ENCODE measurements at places on chromosomes 13 and 19.

GRCh38 chr19:34475026-34475974, 6.3 kb upstream of the WTIP start:
- DNase-seq, result no peak

GRCh38 chr19:48633148-48634035, 3.8 kb downstream of the DBP start:
- DNase-seq, result no peak

GRCh38 chr19:50300814-50301606, 28.2 kb downstream of the KCNC3 start:
- no peak for DNase-seq

GRCh38 chr13:112815871-112816270, 126.0 kb downstream of the ATP11A start:
- no peak for DNase-seq

DNA sequence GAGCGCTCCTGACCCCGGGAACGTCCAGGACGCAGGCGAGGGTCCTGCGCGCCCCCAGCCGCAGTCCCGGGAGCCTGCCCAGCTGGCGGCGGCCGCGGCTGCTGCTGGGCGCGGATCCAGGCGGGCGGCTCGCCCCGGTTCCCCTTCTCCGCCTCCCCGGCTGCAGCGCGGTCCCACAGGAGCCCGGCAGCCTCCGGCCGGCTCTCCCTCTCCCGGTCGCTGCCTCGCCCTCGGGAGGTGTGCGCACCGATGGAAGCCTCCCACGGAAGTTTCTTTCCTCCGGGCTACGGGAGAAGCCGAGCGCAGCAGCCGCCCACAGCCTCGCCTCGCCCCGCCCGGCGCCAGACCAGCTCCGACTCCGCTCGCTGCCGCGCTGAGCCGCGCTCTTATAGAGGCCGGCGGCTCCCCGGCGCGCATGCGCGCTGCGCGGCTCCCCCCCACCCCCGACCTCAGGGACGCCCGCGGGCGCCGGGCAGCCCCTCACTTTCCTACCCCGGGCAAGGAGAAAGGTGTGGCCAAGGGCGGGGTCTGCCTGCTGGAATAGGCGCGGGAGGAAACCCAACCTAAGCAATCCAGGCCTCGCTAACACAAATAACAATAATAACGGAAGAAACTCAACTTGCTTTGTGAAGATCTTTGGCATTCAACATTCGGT, at the start of gene SHISA2:
TSS of gene SHISA2 (minus strand) at position 360 of the 655 bp plus-strand sequence. CDS start 1,041 bp downstream, outside the sequence.
- DNase-seq, result no peak

GRCh38 chr13:23180711-23181110, at the start of gene SGCG:
TSS of gene SGCG (plus strand) at chr13:23180979. CDS start at chr13:23203695, 22,716 bp downstream.
- no peak for DNase-seq

GRCh38 chr13:22161871-22162270, 491.0 kb downstream of the FGF9 start:
- DNase-seq, result no peak

GRCh38 chr13:75870397-75870903, 234.3 kb downstream of the LMO7 start:
- DNase-seq, result no peak

GRCh38 chr13:106034201-106034600, 501.3 kb downstream of the EFNB2 start:
- DNase-seq, result no peak

GRCh38 chr13:112731667-112732616, 42.1 kb downstream of the ATP11A start:
- DNase-seq, result no peak

DNA sequence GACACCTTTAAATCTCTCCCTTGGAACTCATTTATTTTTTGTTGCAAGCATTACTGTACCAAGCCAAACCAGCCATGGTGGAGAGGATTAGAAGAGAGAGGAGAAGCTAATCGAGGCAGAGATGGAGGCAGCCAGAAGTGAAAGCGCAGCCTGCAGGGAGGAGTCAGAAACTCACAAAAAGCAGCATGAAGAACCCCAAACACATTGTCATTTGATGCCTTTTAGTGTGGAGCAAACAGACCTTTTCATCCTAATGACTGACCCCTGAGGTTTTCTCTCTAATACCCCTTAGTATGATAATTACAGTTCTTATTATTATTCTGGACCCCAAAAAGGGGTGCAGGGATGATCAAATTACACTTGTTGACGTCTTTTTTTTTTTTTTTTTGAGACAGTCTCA, 62.5 kb downstream of the TNFRSF19 start:
- no peak for DNase-seq

DNA sequence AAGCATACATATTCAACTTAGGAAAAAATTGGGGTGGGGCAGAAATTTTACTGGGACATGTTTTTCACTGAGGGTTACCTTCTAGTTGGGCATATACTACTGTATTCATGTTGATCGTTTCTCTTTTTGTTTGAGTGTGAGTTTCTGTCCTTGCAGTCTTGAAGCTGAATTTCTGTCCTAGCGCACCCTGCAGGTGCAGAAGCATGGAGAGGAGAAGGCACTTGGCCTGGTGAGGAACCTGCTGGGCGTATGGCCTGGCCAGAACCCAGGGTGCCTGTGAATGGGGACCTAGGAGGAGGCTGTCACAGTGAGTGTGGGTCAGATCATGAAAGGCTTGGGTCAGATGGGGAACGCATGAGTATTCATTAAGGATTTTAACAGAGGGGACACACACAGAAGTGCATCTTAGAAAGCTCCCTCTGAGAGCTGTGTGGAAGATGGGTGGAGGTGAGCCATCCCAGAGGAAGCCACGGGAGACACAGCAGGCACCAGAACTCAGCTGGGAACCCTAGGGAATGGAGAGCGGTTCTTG, 36.8 kb downstream of the SERP2 start:
- DNase-seq, result no peak

- DNase-seq, result no peak
Observed at GRCh38 chr13:102816708-102817107, 17.8 kb downstream of the BIVM start.

- DNase-seq, result no peak
Observed at GRCh38 chr19:45142726-45143110, 18.1 kb downstream of the NKPD1 start.

DNA sequence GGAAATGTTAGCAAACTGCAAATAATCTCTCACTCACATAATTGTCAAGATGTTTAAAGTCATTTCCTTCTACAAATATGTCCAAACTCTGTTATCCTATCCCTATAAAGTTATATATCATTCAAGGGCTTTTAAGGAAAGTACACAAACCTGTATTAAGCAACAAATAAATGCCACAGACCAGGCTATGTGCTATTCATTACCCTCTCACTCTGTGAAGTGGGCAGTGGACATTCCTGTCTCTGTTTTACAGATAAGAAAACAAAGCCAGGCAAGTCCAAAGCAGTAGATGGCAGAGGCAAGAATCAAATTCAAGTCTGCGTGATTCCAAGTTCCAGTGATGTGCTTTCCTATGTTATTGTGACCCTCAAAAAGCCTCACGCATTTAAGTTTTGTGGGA, 140.6 kb downstream of the LHFPL6 start:
- no peak for DNase-seq

DNA sequence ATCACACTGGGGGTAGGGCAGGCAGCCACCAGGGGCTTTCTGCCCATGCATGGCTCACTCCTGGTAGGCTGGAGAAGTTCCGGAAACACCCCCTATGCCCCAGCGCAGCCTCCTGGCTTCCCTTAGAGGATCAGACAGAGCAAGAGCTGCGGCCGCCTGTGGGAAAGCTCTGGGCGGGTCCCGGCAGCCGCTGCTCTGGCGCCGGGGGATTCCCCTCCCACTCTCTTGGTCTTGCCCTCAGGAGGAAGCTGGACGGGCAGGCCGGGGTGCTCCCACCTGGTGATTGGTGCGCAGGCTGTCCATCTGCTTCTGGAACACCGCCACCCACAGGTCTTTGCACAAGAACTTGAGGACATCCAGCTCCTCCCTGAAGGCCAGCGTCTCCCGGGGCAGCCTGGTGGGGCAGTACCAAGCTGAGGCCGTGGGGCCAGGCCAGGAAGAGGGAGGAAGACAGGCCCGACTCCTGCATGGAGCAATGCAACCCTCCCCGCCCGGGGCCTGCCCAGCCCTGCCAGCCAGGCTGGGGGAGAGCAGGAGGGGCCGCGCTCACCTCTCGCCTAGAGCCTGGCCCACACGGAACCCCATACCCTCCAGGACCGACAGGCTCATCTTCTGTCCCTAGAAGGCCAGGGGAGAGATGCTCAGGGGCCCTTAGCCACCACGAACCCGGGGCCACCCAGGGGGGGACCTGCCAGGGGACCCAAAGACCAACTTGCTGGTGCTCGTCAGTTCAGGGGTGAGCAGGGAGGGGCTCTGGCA, 4.0 kb upstream of the NKPD1 start:
- DNase-seq, result no peak

- no peak for DNase-seq
Observed at GRCh38 chr19:7921302-7921966, 1.3 kb downstream of the SNAPC2 start.

DNA sequence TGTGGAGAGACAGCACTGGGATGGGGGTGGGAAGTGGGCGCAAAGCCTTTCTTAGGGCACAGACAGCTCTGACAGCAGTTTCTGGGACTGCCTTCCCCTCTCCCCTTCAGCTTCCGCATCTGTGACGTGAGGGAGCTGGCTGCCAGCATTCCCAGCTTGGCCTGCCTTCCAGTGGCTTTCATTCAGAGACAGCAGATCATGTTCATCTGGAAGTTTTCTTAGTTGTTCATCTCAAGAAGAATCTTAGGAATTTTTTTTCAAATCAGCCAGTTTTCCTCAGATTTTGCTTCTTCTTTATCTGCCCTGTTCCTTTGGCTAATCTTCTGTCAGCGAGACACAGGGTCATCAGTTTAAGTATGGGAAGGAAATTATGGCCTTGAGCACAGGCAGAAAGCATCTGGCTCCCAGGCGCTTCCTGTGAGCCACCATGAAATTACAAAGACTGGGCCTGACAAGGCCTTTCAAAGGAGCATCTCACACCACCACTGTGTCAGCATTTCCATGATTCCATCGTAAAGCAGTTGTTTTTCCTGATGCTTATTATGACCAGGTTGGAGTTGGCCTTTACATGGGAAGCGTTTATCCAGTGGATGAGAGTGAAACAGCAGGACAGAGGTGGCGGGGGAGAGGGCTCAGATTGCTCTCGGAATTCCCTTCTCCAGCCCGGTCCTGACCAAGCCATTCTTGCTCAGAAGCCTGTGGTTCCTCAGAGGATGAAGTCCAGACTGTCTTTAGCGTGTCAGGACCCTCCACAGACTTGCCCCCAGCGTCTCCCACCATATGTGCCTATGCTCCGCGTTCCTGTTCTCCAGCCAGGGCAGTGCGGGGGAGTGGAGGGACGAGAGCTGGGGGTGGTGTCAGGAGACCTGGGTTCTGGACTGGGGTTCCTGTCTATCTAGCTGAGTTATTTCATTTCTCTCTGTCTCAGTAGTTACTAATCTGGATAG, 43.6 kb downstream of the ARHGAP35 start:
- no peak for DNase-seq
